ENCODE measurements at places on chromosomes 7 and 10.

DNA sequence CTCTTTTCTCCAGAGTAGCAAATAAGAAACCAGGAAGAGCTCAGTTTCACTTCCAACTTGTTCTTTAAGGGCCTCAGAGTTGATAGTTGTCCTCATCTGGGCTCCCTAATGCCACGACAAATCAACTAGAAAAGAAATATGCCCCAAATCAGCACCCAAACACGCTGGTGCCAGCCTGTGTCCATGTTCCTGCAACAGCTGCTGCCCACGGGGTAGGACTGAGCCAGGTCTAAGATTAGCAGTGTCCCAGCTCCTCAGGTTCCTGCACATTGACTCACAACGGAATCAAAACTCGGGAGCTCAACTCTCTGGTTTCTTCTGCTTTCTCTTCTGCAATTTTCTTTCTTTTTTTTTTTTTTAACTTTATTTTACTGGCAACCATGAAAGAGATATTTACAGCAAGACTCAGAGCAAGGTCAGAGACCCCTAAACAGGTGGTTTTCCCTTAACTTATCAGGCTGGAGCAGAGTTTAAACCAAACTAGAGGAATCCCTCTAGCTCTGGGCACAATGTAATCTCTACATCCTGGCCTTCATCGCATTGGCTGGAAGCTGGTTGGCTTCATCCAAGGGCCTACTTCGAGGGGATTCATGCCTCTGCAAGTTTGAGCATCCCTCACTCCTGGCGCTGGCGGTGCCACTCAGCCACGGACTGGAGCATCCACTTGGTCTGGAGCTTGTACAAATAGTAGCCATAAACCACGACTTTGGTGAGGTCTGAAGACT lies 126.1 kb downstream of the PFKFB3 start:
- no peak for DNase-seq

DNA sequence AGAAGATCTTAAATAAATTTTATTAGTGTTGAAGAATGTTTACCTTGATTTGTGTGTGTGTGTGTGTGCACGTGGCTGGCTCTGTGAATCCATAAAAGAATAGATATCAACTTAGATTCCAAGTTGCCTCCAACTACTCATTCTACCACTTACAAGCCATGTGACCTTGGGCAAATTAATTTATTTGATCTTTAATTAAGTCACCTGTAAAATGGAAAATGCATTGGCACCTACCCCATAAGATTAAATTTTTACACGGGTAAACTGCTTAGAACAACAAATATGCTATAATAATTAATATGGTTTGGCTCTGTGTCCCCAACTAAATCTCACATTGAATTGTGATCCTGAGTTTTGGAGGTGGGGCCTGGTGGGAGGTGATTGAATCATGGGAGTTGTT lies 604.9 kb upstream of the NRG3 start:
- DNase-seq: no peak

- DNase-seq: no peak
Observed at GRCh38 chr7:94303695-94304094, 91.0 kb upstream of the COL1A2 start.

DNA sequence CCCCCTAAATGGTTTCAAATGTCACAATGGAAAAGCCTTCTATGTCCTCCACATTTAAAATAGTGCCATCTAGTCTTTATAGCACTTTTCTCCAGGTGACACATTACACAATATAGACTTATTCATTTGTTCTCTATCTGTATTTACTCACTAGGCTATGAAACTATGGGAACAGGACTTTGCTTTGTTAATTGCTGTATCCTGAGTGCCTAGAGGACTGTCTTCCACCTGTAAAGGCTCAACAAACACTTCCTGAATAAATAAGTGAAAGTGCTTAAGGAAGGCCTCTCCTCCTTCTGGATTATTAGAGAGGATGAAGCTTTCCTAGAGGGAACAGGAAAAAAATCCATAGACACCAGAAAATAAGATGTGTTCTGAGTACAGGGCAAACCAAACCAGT lies 397.6 kb upstream of the LRRN3 start:
- DNase-seq: no peak

DNA sequence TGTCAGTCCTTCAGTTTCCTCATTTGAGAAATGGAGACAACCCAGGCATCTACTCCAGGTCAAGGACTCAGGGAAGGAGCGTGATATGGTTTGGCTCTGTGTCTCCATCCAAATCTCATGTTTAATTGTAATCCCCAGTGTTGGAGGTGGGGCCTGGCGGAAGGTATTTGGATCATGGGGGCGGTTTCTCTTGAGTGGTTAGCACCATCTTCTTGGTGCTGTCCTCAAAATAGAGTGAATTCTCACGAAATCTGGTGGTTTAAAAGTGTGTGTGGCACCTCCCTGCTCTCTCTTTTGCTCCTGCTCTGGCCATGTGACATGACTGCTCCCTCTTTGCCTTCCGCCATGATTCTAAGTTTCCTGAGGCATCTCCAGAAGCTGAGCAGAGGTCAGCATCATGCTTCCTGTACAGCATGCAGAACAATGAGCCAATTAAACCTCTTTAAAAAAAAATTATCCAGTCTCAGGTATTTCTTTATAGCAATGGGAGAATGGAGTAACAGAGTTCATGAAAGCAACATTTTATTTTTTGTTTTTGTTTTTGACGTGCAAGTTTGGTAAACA lies 30.0 kb downstream of the ARHGAP22 start:
- DNase-seq: no peak

DNA sequence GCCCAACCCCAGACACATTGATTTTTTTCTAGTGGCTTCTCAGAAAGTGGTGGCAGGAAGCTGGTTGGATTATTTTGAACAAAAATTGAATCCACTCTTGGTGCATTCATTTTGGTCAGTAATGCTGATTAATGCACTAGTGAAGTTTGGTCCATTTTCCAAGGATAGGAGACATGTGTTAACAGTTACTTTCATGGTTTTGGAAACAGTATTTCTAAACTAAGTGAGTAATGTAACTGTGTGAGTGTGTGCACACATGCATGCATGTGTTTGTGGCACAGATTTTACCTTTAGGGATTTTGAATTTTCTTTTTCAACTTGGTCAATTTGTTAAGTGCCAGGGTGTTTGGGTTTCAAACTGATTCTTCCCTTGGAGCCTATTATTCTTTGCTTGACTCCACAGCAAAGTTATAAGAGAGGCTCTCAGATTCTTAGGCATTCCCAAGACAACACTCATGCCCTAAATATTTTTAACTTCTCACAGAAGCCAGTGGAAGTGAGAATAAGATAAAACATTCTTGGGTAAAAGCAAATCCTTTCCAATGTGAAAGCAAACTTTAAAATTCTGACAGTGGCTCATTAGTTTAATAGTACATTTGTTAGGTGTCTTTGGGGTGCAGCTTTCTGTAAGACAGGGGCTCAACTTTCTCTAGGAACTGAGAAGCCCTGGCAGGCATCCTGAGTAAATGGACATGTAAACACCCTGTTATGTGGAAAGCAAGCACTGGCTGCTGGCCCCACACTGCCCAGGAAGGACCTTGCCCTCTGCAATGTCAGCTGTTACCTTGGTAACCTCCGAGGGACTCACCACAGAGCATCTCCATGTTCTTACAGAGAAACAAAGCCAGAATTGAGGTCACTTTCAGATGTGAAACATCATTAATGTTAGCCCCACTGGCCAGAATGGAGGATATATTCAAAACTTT lies 68.4 kb downstream of the ASAH2B start:
- DNase-seq: no peak

DNA sequence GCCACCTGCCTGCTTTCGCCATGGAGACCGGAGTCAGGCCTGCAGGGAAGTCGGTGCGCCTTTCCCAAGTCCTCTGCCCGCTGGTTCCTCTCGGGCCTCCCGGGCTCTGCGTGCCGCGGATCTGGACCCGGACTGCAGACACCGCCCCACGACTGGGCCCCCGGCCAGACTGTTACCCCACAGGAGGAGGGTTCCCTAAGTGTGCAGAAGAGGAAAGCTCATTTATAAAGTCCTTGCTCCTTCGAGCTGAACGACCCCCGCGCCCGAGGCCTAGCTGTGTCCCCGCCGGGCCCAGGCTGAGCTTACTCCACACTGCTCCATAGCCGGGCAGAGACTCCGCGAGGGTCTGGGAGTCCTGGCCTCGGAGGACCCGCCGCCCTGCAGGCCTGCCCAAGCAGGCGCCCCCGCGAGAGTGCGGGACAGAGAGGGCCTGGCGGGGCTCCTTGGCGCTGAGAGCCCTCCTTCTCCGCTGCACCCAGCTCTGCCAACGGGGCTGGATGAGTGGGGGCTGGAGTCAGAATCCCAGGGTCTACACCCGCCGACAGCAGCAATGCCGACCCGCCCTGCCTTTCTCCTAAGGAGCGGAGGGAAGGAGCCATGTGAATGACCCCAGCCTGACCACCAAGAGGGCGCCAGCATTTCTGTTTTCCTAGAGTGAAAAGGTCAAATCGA lies 8.3 kb downstream of the EN2 start:
- DNase-seq: no peak

DNA sequence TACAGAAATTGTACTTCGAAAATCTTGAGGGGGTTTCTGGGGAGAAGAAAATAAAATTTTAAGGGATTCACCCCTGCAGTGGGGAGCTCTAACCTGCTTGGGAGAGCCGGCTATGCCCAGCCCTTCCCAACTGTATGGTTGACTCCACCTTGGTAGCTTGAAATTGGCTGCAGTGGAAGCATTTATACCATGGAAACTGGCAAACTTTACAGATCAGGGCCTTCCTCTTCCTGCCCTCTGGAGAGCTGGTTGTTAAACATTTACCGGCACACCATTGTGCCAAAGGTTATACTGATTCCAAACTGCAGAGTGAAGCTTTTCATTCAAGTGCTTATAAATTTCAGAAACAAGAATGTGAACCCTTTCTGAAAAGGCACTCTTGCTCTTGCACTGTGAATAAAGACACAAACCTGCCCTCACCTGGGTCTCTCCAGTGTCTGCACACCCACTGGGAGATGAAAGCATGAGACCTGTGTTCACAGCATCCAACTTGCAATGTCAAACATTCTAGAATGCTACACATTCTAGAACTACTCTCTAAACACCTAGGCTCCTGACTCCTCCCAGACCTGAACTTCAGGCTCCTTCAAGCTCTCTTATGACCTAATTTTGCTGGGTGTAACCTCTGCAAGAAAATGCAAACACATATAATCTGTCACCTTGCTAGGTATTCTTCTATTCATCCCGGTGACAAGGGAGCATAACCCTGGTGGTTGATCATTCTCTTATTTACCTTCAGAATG lies 44.7 kb downstream of the ABLIM1 start:
- DNase-seq: peak; percentile 62

GRCh38 chr7:18647582-18647981 lies 152.0 kb downstream of the HDAC9 start:
- no peak for DNase-seq

- DNase-seq: no peak
Observed at GRCh38 chr10:88388324-88388723, 194.8 kb downstream of the RNLS start.

DNA sequence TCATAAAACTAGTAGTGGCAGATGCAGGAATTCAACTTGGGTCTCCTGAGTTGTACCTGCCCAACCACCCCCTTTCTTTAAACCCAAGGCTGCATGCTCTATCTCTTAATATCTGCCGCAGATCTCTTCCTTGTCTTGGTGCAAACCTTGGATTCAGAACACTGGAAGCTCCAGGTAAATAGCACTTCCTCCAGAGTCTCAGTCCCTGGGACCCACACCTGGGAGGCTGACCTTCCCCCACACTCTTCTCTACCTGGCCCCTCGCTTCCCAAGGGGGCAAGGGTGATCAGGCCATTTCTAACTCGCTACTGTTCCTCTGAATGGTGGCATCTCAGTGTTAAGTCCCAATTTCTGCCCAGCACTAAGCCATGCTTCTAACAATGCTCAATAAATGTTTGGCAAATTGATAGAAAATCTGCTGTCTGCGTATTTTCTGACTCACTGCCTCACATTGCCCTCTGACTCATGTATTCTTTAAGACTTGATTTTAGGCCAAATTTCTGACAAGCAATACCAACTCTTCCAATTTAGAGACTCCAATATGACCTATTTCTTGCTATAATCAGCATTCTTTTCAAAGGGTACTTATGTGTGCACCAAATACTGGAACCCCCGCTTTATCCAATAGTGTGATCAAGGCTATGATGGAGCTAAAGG lies 68.0 kb upstream of the PPP1R3C start:
- DNase-seq: no peak

DNA sequence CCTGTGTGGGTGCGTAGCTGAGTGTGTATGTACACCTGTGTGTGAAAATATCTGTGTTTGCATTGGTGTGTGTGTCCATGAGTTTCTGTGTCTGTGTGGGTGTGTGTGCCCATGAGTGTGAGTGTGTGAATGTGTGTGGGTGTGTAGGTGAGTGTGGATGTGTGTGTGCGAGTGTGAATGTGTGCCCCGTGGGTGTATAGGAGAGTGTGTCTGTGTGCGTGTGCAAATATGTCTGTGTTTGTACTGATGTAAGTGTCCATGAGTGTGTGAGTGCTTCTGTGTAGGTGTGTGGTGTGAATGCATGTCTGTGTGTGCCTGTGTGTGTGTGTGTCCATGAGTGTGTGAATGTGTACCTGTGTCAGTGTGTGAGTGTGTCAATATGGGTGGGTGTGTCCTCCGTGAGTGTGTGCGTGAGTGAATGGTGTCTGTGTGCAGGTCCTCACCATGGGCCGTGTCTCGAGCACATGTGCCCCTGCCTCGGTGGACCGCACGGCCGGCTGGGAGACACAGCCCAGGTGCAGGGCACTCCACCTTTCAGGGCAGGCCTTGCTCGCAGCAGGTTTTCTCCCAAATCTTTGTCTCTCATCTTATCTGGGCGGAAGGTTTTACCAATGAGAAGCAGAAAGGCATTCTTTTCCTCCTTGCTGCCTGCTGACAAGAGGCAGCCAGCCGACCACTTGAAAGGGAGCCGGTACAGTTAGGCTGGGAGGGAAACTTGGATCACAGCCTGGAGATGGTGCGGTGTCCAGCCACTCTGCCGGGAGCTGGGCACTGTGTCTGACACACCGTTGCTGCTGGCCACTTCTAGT lies 107.1 kb upstream of the FAM20C start:
- no peak for DNase-seq

DNA sequence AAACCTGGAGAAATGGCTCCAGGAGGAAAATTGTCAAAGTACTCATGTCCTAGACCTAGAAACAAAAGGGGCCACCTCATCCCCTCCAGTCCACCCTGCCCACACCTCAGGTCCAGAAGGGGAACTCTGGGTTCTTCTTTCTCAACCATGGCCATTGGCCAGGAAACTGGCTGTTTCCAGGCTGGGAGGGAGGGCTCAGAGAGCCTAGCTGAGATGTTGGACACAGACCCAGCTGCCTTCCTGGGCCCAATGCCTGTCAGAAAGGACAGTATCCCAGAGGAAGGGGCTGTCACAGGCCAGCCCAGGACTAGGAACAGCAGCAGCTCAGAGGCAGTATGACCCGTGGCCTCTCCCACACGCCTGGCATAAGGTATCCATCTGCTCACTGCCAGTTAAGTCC lies 9.6 kb downstream of the GRID1 start:
- DNase-seq: no peak

DNA sequence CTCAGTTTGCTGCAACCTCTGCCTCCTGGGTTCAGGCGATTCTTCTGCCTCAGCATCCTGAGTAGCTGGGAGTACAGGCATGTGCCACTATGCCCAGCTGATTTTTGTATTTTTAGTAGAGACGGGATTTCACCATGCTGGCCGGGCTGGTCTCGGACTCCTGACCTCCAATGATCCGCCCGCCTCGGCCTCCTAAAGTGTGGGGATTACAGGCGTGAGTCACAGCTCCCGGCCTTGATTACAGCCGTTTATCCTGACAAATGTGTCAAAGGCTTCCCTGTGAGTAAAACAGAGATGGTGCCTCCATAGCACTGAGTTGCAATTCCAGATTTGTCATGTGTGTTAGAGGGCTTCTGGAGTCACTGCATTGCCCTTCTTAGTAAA lies 273.7 kb downstream of the CCDC3 start:
- no peak for DNase-seq

All from pancreas (tissue), 10 donors.